ENCODE measurements at places on chromosomes 3 and 15.
A peak's percentile ranks its signal among the peaks of the same experiment; 100 is the strongest.

GRCh38 chr3:184568924-184569829 lies 7.6 kb downstream of the EPHB3 start:
- DNase-seq = no peak

DNA sequence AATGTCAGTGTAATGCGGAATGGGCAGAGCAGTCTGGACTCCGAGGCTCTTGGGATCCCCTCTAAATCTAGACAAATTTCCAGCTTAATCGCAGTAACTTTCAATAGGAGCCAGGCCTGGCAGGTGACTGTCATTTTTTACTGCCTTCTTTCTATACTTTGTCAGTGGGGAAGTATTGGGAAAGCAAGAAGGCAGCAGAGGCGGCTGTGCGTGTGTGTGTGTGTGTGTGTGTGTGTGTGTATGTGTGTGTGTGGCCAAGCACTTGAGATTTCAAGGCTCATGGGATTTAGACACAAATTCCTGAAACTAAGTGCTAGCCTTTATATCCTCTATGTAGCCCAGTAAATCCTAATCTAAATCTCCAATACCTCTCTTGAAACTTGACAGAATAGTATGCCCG lies 49.3 kb upstream of the ANKRD34C start:
- no peak for DNase-seq

DNA sequence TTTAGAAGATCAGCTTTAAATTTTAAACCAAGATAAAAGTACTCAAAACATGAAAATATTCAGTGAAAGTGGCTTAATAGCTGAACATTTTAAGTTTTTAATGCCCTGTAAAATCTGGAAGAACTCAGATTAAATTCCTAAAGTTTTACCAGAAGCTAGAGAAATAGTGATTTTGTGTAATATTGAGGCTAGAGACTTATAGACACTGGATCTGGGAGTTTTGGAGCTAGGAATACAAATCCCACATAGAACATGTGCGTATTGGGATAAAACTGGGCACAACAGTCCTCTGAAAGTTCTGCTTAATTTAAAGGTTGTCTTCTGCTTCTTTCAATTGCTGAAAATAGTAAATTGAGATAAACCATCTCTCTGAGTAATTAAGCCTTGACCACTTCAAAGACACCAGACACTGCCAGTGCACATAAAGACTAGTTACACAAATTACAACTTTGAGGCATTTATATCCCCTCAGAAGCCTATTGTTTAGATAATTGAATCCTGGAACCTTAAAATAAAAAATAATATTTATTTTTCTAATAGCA lies 1382.5 kb downstream of the OTOL1 start:
- DNase-seq = no peak

DNA sequence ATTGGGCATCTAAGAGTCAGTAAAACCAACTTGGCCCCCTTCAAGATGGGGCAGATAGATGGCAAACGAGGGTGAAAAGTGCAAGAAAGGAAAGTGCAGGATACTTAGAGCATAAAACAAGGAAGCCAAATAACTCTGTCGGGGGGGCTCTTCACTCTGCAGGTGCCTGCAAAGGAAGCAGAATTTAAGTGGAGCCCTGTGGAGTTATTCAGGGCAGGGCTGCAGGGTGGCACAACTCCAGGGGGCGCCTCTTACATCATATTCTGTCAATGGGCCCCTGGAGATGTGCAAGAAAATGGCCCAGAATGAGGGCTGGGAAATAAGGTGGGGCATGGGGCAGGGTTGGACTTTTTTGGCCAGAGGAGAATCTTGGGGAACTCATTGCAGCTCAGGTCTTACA lies 69.7 kb downstream of the CD47 start:
- DNase-seq = no peak

- no peak for DNase-seq
Observed at GRCh38 chr15:93478947-93479346, 389.9 kb upstream of the RGMA start.

GRCh38 chr3:55486857-55487380 lies at the start of gene WNT5A:
WNT5A (minus strand) TSS chr3:55487306; CDS start chr3:55486985, 321 bp downstream.
- peak; percentile 26 for DNase-seq

GRCh38 chr15:68770216-68770615 lies 50.5 kb downstream of the ANP32A start:
- no peak for DNase-seq

GRCh38 chr3:16511681-16512434 lies 1.6 kb downstream of the RFTN1 start:
- DNase-seq = peak; percentile 61

GRCh38 chr3:122640437-122640999 lies 40.1 kb upstream of the PARP14 start:
- no peak for DNase-seq

GRCh38 chr3:40853474-40853873 lies 328.7 kb downstream of the ZNF621 start:
- no peak for DNase-seq

- peak; percentile 80 for DNase-seq
Observed at GRCh38 chr3:24678421-24678865, 183.8 kb upstream of the THRB start.

- no peak for DNase-seq
Observed at GRCh38 chr3:195226900-195227447, 44.0 kb downstream of the XXYLT1 start.

- no peak for DNase-seq
Observed at GRCh38 chr3:52259035-52259434, 13.5 kb downstream of the PPM1M start.

- no peak for DNase-seq
Observed at GRCh38 chr15:55707951-55708350, 35.0 kb downstream of the PRTG start.

GRCh38 chr3:173402656-173403055 lies 5.1 kb downstream of the NLGN1 start:
- DNase-seq = no peak

DNA sequence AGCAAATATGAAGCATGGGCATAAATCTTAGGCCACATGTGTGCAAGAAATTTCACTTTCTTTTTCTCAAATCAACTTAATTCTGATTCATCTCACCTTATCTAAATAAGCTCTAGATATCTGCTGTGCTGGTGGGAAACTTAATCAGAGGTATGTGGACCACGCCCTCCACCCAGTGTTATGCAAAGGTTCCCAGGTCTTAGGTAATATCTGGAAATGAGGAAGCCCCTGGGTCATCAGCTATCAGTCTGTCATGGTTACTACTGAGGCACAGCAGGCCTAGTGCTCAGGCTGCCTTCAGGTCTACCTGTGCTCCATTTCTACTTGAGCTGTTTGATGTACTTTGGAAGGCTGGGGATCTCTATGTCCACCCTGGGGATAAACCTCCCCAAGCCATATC lies 134.4 kb upstream of the KCNH8 start:
- DNase-seq = no peak

- peak; percentile 28 for DNase-seq
Observed at GRCh38 chr15:35289024-35289617, 204.0 kb upstream of the NANOGP8 start.

DNA sequence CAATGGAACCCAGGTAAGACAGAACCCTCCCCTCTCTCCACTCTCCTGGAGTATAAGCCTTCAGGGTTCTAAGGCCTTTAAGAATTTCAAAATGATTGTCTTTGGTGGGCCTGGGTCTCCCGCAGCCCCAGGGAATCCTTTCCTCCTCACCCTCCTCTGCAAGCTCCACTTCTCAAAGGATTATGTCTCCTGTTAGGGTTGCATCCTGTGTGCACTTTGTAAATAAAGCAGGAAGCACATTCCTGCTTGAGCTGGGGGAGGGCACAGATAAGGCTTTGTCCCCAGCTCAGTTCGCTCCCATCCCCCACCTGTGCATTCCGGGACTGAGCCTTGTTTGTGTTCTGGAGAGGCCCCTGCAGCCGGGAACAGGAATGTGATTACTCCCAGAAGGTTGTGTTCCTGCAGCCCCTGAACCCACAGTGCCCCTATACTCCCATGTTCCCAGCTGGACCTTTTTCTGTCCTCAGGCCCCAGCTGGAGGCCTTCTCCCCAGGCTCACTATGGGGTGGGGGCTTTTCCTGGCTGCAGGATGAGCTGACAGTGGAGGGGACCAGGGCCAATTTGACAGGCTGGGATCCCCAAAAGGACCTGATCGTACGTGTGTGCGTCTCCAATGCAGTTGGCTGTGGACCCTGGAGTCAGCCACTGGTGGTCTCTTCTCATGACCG lies 9.5 kb downstream of the TYRO3 start:
- no peak for DNase-seq

GRCh38 chr3:152539191-152539764 lies 270.5 kb downstream of the MBNL1 start:
- DNase-seq = no peak

DNA sequence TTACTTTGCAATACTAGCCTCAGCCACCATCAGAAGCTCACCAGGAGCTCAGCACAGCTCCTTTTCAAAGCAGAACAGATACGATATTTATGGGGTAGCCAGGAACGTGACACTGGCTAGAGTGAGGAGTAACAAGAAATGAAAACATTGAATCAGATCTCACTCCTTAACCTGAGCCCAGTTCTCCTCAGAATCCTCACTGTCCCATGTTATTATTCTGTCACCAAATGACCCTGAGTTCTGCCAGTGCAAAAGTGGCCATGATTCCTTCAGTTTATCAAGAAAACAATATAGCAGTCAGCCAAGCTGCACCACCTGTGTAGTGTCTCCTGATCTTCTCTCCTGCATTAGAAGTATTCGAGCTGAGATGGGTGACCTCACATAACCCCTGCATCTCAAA lies 956.7 kb downstream of the TUSC7 start:
- no peak for DNase-seq

- no peak for DNase-seq
Observed at GRCh38 chr15:39336926-39337325, 244.0 kb upstream of the THBS1 start.

DNA sequence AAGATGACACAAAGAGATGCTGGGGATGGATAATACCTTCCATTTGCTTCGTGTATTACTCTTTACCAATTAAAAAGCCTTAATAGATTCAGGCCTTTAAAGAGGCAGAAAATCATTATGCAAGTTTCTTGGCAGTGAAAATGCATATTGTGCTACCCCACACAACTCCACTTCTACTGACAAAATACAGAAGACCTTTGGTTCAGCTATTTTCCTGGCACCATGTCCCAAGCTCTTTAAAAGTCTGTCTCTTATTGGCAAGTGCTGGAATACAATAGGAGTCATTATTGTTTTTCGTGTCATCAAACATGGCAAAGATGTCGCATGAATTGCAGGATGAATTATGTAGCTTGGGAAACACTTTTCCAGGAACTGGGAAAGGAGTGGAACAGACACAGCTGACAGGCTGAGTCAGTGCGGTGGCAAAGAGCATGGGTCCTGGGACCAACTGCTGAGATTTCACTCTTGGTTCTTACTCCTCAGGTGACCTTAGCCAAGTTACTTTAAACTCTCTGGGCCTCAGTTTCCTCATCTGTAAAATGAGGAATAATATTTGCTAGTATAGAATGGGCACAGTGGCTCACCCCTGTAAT lies 5.5 kb upstream of the TSPAN3 start:
- no peak for DNase-seq

GRCh38 chr3:29079358-29079757 lies 201.5 kb upstream of the RBMS3 start:
- no peak for DNase-seq

GRCh38 chr15:88701561-88702095 lies 62.8 kb downstream of the ISG20 start:
- no peak for DNase-seq

GRCh38 chr15:69659454-69660050 lies 206.9 kb downstream of the RPLP1 start:
- DNase-seq = no peak

GRCh38 chr15:74307827-74308811 lies 59.3 kb downstream of the CYP11A1 start:
- DNase-seq = peak; percentile 40

DNA sequence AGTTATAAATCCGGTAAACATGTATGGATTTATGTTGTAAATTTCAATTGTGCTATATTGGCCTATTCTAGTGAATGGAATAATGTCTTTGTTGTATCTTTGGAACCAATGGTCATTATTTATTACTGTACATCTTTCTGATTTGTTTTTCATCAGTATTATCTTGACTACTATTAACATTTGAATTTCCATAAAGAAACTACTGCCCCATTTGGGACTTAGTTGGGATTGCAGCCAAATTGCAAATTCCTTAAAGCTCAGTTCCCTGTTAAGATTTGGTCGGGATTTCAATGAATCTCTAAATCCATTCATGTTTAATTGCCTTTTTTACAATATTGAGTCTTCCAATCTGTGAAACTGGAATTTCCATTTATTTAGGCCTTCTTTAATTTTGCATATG lies 822.4 kb upstream of the CADM2 start:
- no peak for DNase-seq

- no peak for DNase-seq
Observed at GRCh38 chr3:49362561-49362960, 4.4 kb upstream of the GPX1 start.

- no peak for DNase-seq
Observed at GRCh38 chr3:193641440-193641775, 48.4 kb downstream of the OPA1 start.

DNA sequence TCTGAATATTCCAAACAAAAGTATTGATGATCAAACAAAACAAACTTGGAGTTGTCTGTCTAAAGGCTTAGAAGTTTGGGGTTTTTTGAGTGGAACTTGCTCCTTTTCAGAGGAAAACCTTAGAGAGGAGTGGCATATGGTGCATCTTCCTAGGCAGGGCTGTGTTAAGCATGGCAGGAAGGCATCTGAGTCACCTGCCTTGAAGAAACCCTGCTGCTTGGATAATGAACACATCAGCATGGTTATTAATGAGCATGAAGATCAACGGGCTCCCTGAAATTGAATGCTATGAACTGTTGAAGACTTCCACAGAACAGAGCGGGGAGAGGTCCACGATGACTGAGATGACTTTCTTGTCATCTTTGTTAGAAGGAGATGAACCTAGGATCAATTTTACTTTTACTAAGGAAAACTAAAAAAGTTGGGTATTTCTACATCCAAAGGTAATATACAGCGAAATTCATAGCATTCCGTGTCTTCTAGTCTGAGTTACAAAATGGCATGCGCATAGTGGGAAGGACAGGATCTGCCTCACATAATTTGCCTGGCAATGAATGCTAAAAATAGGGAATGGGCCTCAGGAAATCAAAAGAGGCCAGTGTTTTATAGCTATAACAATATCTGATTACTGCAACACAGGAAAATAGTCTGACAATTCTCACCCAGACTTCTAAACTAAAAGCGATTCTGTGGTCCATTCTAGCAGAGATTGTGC lies 11.6 kb upstream of the TMED3 start:
- no peak for DNase-seq

GRCh38 chr15:64149424-64149823 lies 2.1 kb upstream of the SNX22 start:
- DNase-seq = no peak

- DNase-seq = no peak
Observed at GRCh38 chr15:73887481-73887880, 14.1 kb downstream of the TBC1D21 start.

GRCh38 chr15:70650567-70651302 lies 112.6 kb downstream of the UACA start:
- no peak for DNase-seq

GRCh38 chr3:126291537-126291936 lies 65.7 kb downstream of the KLF15 start:
- DNase-seq = no peak

DNA sequence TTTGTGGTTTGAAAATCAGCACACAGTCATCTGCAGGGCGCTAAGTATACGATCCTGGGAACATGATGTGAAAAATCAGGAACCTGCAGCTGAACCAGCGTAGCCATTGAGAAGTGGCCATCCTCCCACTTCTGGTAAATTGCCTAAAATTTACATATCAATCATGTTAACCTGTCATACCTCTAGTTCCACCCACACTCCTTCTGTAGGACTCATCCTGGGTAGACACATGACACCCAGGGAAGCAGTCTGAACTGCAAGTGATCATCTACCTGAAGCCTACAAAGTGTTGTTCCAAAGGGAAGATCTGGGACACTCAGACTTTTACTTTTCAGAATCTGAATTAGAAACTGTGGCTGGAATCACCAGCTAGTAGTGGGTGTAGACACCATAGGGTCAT lies 5.5 kb upstream of the PSMD6 start:
- no peak for DNase-seq
